ENCODE measurements at places on chromosomes 4 and X. TPM values are rescaled to one million over a fixed set of nuclear protein-coding genes. Genes with fewer than 3 reads are reported as not detected.

DNA sequence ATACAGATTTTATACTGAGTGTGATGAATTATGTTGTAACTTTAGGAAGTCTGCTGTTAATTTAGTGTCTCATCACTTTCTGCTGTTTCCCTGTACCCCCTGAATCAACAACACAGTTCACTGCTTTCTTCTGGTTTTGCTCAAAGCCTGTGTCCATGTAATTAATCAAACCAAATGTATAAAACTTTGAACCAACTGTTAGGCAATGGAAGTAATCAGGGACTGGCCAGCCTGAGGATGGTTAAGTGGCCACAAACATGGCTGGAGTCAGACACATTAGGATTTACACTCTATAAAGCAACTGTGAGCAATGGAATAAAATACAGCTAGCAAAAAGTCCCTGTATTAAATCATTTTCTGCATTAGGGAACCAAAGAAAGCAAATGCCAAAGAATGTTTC lies 42.6 kb downstream of the CXCL1 start:
- DNase-seq, result no peak

DNA sequence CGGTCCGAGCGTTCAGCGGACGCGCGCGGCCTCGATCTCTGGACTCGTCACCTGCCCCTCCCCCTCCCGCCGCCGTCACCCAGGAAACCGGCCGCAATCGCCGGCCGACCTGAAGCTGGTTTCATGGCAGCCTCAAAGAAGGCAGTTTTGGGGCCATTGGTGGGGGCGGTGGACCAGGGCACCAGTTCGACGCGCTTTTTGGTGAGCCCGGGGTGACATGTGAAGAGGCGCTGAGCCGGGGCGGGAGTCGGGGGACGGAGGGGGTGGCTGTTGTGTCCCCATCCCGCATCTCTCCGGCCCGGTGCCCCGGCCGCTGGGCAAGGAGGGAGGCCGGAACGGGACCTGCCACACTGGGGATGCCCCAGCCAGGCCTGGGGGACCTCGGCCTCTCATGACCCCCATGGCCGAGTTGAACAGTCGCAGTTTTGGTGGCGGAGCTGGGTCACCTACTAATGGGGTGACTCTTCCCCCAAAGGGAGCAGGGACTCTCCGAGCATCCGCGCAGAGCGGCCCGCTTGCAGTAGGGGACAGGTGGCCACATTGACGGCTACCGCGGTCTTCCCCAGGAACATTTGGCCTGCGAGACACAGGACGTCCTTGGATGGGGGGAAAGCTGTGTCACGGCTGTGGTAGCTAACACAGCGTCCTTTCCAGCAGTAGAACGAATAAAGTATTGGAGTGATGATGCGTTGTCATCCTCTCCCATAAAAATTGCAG lies at the start of gene GK:
TSS of gene GK (plus strand) at position 9 of the 717 bp plus-strand sequence. CDS start at position 124, 115 bp downstream.
- DNase-seq, result no peak

GRCh38 chr4:68299492-68300457 lies 50.1 kb downstream of the YTHDC1 start:
- DNase-seq, result no peak

DNA sequence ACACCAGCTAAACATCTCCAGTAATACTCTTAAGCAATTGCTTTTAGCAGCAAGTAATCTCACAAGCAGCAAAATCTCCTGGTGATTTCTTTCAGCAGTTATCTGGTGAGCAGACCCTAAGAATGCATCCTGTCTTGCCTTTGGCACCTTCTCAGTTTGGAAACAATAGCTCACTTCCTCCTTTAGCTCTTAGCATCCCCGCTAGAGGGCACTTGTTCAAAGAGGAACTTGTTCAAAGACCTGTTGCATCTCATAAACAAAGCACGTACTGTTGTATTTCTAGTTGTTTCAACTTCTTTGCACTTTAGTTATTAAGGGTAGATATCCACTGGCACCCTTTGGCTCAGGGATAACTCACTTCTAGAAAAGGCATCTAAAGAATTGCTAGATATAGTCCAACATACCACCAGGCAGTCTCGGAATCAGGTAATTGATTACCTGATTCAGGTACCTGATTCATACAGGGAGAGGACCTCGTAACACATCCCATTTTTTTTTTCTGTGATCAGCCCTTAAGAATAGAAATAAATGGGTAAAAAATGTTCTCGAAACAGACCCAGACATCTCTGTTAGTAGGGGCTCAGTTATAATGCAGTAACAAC lies 81.9 kb upstream of the QRFPR start:
- DNase-seq, result no peak

DNA sequence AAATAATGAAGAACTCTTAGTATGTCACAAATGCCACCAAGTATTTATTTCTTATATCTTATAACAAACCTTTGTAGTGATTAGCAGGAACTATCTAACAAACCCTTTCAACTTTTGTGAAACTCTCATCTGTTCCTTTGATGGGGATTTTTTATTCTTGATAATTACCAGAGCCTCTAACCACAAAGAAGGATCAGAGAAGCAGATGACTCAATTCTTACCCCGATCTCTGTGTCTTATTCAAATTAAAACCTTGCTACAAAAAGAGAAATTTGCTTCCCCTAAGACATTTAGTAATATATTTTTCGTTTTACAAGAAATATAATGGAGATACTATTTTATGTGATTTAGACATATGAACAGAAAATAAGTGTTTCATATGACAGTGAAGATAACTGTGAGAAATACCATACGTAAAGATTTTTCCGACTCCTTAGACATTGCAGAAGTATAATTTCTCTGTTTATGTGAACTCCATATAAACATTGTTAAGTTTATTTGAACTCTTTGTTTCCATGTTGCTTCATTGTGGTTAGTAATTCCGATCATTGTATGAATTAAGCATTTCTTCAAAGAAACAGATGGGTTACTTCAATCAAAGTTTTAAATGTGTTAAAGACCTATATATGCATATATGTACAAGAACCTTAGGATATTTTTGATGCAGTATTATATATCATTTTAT lies 205.4 kb downstream of the CFAP299 start:
- DNase-seq, result no peak

- DNase-seq, result no peak
These were observed 20.8 kb upstream of the SERTM2 start for GRCh38 chrX:111490688-111491087.

GRCh38 chrX:46198858-46199257 lies 346.4 kb downstream of the ZNF674 start:
- no peak for DNase-seq

- DNase-seq, result no peak
These were observed 608.9 kb upstream of the LCORL start for GRCh38 chr4:18630218-18631110.

- no peak for DNase-seq
These were observed 4.1 kb downstream of the ENPEP start for GRCh38 chr4:110480031-110480549.

MANBA gene
- 27.3 TPM for total RNA-seq

SMR3B gene
- not detected for total RNA-seq

SLC4A4 gene
- 37.7 TPM for total RNA-seq

NAP1L2 gene
- not detected for total RNA-seq

GIMD1 gene
- not detected for total RNA-seq

ZNF518B gene
- total RNA-seq, result 37.3 TPM

Data from osteocyte (in vitro differentiated cells).